ENCODE measurements at places on chromosomes 11 and 22.

DNA sequence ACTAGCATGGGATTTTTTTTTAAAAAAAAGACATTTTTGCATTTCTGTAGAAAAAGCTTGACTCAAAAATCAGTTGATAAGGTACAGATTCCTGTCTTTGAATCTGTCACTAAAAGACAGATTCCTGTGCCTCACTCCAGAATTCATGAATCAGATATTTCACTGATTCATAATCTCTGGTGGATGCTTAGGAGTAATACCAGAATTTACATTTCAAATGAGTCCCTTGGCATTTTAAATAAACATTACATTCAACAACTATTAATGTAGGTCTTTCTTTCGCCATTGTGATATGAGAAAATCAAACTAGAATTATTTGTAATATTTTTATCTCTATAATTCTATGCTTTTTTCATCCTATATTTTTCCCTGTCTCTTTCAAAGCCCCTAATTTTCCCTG lies 128.3 kb downstream of the APIP start:
- DNase-seq: no peak

DNA sequence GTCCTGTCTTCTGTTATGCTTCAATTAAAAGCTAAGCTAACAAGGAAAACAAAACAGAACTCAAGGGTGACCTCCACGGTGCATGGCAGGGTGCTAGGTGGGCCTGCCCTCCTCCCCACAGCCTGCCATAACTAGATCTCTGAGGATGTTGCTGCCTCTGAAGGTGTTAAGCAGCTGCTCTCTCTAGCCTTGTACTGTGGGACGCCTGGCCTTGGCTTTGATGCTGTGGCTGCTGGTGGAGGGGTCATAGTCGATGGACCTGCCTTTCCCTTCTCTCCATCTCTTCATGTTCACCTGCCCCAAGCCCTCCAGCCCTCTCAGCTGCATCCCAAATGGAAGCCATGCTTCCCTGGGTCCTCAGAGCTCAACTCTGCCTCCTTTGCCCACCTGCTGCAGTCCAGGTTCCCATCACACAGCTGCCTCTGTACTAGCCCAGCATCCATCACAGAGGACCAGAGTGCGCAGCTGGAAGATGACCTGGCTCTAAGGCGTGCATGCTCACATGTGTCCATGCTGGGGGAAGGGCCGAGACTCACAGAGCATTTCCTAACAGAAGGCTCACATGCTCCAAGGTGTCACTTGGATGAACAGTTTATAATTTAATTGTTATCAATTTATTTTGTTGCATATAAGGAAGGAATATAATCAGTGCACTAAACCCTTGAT lies 180.3 kb upstream of the E2F8 start:
- no peak for DNase-seq

DNA sequence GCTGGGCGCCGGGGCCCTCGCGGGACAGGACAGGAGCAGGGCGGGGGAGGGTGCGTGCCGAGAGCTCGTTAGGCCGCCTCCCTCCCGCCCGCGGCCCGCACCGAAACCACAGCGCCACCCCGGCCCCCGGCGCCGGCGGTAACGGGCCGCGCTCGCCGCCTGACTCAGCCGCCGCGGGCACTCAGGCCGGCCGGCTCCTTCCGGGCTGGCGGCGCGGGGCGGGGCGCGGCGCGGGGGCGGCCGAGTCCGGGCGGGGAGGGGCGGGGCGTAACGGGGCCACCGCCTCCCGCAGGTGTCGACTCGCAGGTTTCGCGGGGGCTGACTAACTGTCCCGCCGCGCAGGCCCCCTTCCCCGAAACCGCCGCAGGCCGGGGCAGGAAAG lies at the start of gene AP5B1:
TSS of gene AP5B1 (minus strand) at position 207 of the 382 bp plus-strand sequence. CDS start 385 bp downstream, outside the sequence.
- DNase-seq: peak; percentile 48

- DNase-seq: no peak
These were observed 299.9 kb downstream of the DCDC1 start for GRCh38 chr11:31069447-31070205.

DNA sequence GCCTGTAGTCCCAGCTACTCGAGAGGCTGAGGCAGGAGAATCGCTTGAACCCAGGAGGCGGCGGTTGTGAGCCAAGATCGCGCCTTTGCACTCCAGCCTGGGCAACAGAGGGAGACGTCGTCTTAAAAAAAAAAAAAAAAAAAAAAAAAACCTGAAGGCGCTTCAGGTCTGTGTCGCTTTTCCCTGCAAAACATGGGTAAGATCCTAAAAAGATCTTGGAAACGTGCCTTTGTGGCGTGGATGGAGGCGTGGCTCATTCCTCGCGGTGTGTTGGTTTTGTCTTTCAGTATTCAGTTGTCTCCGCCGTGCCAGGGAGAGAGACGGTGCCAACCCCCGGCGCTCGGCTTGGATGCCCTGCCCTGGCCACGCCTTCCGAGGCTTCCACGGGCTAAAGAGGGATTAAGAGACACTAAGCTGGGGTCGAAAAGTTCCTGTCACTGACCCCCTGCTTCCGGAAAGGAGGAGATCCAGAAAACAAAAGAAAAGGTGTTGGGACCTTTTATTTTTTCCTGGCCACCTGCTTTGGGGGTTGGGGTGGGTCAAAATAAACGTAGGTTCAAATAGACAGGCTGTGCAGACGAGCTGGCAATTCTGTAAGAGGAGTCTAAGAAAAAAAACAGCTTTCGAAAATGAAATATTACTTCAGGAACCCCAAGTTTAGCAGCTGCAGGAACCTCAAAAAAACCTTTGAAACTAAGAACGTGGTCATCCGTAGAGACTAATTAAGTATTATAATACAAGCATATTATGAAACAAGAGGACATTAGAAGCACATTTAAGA lies 1.1 kb upstream of the SLC35F2 start:
- DNase-seq: no peak

GRCh38 chr11:117910525-117910924 lies 18.7 kb downstream of the TMPRSS13 start:
- no peak for DNase-seq

DNA sequence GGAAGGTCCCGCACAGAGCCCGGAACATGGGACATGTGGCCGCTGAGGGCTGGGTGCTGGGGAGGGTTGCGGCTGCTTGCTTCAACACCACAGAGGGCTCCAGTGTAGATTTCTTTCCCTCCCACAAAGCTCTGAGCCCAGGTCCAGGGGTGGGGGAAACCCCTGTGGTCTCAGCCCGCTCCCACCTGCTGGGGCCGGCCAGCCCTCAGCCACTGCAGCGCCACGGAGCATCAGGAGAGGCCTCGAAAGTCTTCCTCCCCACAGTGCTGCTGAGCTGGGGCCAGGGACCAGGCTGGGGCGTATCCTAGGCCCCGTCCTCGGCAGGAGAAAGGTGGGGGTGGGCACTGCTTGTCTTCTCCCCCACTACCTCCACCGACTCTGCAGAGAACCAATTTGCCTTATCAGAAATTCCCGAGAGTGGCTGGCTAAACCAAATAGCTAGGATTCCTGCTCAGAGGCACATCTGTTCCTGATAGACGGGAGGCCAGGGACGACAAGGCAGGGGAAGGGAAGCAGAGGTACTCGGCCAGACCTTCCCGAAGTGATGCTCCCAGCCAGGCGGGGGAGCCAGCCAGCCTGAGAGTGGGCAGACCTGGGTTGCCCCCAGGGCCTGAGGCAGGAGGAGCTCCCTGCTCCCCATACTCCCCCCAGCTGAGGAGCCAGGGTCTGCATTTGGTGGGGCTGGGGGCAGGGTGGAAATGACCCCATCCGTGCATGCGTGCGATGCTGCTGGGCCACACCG lies 18.7 kb downstream of the IGF2 start:
- no peak for DNase-seq

DNA sequence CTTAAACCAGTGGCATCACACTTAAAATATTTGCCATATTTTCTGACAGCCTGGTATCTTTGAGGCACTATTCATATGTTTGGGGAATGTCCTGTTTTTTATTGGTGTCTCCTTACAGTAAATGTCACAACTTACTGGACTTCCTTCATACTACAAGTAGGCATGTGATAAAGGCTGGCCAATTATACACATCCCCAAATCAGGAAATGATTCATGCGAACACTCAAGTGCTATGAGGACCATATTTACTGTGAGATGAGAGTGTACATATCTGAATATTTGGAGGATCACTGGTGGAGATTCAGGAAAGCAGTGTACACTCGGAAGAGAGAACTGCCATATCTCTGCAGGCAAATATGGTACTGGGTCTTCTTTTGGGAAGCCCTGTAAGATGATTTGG lies 913.8 kb upstream of the CHORDC1 start:
- no peak for DNase-seq

DNA sequence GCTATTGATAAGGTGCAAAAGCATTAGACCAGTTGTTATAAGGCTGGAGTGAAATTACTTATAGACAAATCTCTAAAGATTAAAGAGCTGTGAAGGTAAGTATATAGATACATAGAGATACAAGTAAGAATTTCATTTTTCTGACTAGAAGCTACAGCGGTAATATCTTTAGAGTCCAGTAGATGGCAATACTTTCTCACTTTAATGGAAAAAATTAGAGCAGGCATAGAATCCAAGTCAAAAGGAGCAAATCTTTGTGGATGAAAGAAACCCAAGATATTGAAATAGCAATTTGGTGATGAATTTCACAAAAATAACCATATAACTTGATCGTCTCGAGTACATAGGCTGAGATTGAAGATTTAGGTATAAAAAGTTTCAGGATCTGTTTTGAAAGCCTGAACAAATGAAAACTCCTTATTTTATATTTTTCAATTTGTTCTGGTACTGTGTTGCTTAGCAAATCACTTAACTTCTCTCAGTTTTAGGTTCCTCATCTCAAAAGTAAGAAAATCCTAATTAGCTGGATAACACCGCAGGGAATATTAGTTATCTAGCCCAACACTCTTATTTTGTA lies 81.9 kb downstream of the UVRAG start:
- no peak for DNase-seq

Data from stimulated activated CD8-positive, alpha-beta memory T cell treated with anti-CD3 and anti-CD28 coated beads, Interleukin-7, amount 100 ng/mL, for 1 hour (primary cell).